Left renal pelvis (tissue), 4 donors: ENCODE measurements at places on chromosomes 5 and 9.

DNA sequence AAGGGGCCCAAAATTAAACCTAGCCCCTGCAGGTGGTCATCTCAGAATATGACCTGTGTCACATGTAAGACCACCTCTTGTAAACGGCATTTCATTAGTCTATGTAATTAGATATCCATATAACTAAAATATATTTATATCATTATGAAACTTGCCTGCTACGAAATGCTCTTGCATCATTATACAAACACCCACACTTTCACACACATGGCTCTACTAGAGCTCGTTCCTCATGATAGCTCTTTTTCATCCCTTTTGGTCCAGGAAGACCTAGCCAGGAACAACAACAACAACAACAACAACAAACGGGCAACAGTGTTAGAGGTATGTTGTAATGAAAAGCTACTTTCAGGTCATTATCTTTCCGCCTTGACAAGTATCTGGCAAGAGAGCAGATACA is 58.6 kb downstream of the LHFPL2 start:
- DNase-seq = no peak

DNA sequence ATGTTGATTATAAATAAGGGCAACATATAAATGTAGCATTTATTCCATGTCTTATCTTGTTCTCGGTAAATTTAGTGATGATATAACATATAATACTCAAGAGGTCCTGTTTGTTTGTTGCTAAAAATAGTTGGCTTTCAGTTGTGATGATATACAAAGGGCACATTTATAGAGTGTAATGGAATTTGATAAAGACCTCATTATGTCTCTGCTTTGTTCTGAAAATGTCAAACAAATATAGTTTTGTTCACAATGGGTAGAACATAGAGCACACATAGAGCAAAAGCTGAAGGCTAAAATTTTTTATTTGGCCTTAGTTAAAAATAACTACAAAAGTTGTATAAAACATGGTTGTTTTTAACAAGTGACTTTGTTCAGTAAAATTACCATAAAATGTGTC is 477.1 kb upstream of the SMC2 start:
- no peak for DNase-seq

GRCh38 chr9:111436571-111436970 is 47.6 kb downstream of the ECPAS start:
- no peak for DNase-seq

GRCh38 chr5:122656160-122656559 is 118.7 kb upstream of the SNX2 start:
- DNase-seq = no peak

GRCh38 chr5:176497852-176498251 is 39.4 kb downstream of the RNF44 start:
- DNase-seq = no peak

- no peak for DNase-seq
Observed at GRCh38 chr9:136389396-136389795, 10.6 kb downstream of the SNAPC4 start.

DNA sequence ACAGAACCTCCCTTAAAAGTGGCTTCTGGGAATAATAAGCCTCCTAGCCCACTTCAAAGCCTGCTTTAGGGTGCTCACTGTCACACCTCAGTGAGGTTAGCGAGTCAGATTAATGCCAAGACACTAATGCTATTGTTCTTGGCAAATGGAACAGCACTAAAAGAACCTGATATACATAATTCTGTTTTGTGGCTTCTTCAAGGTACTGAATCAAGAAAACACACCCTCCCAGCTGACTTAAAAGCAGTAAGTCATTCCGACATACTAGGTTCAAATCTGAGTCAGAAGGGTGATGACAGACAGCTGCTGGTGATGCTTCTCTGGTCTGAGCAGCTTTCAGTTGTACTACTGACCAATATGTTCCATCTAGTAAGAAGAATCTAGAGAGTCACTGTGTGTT is 121.6 kb downstream of the OXCT1 start:
- no peak for DNase-seq

DNA sequence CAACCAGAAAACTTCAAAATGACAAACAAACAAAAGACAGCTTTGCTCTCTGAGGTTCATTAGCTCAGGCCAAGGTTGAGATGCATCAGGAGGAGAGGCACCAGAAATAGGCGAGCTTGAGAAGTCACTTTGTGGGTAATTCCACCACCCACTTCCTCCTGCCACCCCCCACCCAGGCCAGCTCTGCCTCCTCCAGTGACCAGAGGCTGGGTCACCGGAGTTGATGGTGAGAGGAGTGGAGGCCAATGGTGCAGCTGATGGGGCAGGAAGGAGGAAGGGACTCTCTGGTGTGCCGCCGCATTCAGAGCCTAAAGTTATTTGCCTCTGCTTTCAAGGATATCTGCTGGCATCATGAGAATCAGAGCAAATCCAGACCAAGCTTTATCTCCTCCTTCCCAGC is 73.8 kb upstream of the ASTN2 start:
- DNase-seq = no peak

- no peak for DNase-seq
Observed at GRCh38 chr9:112174965-112175795, at the start of gene SUSD1. Gene SUSD1, minus strand, starts transcription at chr9:112175297. Its CDS starts 62 bp downstream, at chr9:112175235.

DNA sequence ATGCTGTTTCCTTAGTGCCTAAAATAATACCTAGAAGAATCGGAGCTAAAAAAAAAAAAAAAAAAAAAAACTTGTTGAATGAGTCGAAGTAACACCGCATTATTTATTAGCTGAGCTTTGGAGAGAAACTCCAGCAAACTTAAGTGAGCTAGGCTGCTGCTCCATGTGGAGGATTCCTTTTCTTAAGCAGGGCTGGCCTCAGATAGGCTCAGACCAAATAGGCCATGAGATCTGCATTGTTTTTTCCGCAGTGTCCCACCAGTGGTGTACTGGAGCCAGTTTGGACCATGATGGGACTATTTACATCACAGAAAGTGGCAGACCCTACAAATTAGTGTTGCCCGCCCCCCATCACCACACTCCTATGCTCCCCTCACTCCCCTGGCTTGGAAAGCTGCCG is 341.4 kb downstream of the DTWD2 start:
- no peak for DNase-seq

DNA sequence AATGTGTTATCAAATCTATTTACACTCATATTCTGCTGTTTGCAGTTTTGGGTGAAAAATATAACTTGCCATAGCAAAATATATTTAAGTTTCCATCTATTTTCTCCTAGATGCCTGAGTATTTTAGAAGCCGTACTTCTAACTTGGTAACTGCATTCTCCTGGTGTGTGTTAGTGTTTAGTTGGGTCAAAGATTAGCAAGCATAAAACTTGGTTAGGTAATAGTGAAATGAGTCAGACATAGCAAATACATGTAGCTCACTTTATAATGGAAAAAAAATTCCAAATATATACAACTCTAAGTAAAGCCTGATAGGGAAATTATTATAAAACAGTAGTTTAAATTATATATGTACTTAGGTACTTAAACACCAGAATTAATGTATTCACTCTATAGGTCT is 640.7 kb upstream of the ST8SIA4 start:
- no peak for DNase-seq

- no peak for DNase-seq
Observed at GRCh38 chr9:97907046-97907445, 15.3 kb downstream of the TRMO start.

GRCh38 chr5:139304391-139305324 is 11.1 kb downstream of the MATR3 start:
- no peak for DNase-seq

- no peak for DNase-seq
Observed at GRCh38 chr5:34751807-34752736, 86.9 kb upstream of the TTC23L start.

DNA sequence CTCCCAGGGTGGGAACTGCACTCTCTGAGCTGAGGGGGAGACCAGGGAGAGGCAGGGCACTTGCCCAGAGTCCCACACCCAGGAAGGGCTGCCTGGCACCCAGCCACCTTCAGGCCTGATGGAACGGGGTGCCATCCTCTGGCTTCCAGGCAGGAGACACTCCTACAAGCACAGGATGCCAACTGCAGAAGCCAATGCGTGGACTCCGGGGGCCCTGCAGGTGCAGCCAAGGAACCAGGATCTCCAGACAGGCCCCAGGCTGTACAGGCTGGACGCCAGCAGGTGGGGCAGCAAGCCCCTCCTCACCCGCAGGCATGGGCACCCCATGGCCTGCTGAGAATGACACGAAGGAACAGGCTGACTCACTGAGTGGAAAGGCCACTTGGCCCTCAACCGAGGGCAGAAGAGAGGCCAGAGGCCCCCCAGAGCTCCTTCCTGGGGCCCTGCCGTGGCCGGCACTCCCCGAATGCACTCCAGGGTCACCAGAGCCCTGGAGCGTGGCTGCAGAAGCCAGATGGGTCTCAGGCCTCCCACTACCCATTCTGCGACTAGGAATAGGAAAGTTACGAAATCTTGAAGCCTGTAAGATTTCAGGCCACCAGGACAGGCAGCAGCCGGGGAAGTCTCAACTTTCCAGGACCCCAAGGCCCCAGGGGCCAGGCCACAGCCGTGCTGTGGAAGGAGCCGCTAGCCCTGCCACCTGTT is 15.7 kb downstream of the NACC2 start:
- no peak for DNase-seq

DNA sequence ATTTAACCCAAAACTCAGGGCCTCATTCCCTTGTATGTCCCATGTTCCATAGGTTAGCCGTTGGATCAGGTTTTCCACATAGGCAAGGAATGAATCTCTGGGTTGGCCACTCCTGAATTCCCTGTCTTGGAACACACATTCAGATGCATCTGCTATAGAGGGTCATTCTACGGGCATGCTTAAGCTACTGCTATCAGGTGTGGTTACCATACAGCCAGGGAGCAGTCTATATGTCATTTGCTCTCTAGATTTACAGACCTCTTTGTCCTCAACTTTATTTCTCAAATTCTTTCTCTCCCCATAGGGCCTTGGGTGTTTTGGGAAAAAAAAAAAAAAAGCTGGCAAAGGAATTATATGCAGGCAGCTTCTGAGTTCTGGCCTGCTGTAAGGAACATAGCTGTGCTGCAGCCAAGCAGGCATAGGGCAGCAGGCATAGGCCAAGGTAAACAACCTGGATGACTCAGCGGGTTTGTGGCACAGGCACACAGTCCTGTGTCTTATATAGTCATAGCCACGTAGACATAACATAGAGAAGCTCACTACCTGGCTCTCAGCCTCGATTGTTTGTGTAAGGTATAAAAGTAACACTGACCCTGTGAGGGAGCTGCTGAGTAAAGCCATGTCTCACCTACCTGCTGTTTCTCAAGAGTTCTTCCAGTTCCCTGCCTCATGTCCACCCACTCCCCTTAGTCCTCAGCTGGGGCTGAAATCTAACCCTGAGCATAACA is 141.5 kb downstream of the OSTF1 start:
- DNase-seq = no peak

- DNase-seq = no peak
Observed at GRCh38 chr5:39760385-39761198, 335.8 kb upstream of the DAB2 start.

DNA sequence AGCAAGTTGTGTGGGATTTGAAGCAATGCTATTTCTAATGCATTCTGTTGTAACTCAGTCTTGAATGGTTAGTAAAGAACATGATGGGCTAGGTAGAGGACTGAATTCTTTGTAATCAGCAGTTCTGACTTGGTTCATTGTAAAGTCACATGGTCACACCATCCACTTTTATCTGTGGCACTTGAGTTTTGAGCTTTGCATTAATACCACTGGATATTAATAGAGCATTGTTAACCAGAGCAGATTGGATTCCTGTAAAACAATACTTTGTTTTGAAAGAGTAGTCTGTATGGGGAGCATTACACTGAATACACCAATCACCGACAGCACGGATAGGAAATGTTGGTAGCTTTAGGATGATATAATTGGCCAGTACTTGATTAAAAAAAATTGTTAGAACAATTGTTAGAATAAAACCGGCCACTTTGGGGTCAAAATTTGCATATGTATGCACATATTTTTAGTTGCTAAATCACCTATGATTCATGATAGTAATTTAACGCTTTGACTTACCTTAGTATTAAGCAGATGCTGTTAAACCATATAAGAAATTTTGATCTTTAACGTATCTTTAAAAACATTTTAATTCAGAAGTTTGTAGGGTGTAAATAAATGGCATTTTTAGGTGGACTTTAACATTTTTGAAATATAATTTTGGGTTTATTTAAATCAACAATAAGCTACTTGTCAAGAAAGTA is 17.4 kb downstream of the SLC12A2 start:
- DNase-seq = no peak

DNA sequence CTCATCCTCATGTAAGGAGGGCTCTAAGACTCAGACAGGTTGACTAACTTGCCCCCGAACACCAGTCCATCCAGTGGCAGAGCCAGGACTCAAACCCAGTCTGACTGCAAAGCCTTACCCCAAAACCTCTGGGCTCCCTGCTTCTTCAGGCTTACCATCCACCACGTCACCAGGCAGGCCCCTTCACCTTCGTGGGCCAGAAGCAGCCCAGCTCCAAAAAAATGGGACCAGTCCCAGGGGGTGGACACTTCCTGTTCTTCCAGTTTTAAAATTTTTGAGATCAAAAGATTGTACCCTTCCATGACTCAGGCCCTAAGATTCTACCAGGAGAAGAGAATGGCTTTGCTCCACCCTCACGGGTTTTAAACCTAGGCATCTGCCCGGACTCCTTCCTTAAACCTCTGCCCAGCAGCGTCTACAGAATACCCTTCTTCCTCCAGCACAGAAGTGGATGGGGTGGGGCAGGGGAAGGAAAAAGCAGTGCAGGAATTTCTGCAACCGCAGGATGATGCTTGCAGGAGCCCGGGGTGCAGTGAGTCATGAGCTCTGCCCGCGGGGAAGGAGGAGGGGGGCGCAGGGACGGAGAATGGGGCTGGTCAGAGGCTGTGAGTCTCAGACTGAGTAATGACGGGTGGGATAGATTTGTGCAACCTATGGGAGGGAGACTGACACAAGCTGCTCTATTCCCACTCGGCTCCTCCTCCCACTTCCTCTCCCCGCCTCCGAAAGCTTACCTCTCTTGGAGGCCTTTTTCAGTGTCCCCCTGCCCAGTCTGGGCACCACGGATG is 50.4 kb upstream of the STXBP1 start:
- no peak for DNase-seq

- no peak for DNase-seq
Observed at GRCh38 chr9:129860653-129861446, 25.6 kb downstream of the USP20 start.

DNA sequence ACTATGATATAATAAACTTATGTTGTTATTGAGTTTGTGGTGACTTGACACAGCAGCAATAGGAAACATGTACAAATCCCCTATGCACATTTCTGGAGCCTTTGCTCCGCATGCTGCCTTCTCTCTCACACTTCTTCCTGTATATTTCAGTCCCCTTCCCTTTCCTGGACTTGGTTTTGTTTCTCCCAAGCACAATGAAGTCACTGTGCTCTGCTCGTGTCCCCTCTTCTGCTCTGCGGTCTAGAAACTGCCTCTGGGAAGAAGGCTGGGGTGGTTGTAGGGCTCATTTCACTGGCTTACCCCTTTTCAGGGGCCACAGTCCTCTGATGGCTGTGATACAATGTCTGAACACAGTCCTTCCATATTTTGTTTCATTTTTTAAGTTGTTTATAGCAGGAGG is 15.7 kb upstream of the FGD3 start:
- DNase-seq = no peak

DNA sequence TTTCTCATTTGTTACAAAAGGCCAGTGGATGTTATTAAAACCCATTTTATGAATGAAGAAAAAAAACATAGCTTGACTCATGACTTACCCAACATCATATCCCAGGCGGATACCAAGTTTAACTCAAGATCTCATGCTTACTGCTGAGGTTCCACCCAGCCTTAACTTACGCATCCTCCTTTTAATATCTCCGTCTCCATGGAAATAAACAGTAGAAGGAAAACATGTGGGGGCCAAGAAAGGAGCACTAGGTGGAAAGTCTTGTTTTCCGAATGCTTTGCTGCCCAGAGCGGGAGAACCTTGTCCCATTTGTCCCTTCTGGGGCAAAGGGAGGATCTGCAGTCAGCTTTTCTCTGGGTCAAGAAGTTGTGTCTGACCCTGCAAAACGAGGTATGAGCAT is 44.1 kb downstream of the ANGPTL2 start:
- DNase-seq = no peak
